ENCODE measurements at places on chromosomes 5 and 9. TPM values are rescaled to one million over a fixed set of nuclear protein-coding genes. Genes with fewer than 3 reads are reported as not detected.

DNA sequence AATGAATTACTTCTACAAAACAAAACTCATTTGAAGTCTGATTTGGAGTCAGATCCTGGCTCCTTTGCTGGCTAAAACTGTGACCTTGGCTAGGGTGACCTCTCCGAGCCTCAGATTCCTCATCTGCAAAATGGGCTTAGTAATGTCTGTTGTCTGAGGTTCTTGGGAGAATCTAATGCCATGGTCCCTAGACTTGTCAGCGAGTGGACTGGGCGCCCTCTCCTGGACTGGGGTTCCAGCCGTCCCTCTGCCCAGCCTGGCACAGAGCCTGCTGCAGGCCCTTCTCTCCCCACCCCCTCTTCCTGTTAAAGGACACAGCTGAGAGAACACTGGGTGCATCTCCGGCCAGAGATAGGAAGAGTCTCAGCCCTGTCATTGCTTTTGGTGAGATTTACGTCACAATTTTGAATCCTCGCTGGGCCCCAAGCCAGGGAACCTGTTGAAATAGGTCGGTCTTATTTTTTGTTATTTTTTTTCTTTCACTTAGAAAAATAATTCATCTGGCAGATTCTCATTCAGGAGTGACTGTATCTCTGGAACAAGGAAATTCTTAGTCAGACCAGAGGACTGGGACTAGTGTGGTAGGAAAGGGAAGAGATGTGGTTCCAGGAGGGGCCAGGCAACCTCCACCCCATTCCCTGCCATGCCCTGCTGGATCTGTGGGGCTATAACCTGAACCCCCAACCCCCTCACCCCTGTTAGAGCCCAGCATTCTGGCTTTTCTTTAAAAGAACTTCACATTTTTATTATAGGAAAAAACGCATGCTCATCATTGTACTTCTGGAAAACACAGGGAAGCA is 48.2 kb upstream of the RPL26L1 start:
- DNase-seq, result peak; percentile 75

The ERGIC1 gene
- 111 TPM for polyA plus RNA-seq

GRCh38 chr5:67623078-67623477 is 426.5 kb upstream of the CD180 start:
- no peak for DNase-seq

The ADAMTS16 gene
- not detected for polyA plus RNA-seq

- no peak for DNase-seq
These were observed 5.5 kb upstream of the SHB start for GRCh38 chr9:38074441-38074961.

GRCh38 chr9:128556926-128557634 is 4.7 kb downstream of the SPTAN1 start:
- no peak for DNase-seq

DNA sequence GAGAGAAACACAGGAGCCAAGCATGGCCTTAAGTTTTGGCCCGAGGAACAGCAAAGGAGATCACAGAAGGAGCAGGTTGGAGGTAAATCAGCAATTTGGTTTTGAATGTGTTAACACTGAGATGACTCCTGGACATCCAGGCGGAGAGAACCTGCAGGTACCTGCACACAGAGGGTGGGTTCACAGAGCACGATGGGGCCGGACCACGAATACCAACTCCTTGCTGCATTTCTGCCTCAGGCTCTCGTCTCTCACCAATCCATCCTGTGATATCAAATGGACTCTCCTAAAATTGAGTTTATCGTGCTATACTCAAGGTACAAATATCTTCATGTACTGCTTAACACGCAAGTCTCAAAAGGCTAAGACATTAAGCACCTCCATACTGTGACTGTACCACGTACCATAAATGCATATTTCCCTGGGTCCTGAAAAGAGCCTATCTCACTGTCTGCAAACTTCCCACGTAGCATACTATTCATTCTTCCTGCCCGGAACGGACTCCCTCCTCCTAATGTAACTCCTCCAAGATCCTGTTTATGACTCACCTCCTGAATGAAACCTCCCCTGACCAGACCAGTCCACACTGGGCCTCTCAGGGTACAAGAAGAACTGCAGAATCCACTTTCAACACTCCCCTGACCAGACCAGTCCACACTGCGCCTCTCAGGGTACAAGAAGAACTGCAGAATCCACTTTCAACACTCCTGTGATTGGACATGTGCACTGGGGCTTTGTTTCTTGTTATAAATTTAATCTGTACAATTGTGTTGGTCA is 380.8 kb upstream of the RFX3 start:
- peak; percentile 6 for DNase-seq

The PROP1 gene
- not detected for polyA plus RNA-seq

Measured in SK-N-SH (cell line).